ENCODE measurements at places on chromosomes 2 and 18.

DNA sequence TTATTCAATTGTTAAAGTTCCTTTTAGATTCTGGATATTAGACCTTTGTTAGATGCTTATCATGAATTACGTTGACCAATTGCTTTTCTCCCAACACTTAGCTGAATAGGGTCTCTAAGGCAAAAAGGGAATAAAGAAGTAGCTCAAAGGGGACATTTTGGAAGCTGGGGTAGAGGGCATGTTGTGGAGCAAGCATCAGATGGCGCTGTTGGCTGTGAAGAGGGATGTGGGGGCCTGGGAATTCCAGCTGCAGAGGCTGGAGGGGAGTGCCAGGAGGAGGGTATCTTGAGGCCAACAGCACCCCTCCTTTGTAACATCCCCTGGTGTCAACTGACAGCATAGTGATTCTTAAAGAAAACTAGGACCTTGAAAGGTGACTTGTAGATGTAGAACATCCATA, 198.2 kb downstream of the ADCYAP1 start:
- no peak for DNase-seq

GRCh38 chr2:47594656-47595055, 188.3 kb upstream of the MSH6 start:
- no peak for DNase-seq

GRCh38 chr2:190179754-190180312, 117.3 kb upstream of the MSTN start:
- no peak for DNase-seq

DNA sequence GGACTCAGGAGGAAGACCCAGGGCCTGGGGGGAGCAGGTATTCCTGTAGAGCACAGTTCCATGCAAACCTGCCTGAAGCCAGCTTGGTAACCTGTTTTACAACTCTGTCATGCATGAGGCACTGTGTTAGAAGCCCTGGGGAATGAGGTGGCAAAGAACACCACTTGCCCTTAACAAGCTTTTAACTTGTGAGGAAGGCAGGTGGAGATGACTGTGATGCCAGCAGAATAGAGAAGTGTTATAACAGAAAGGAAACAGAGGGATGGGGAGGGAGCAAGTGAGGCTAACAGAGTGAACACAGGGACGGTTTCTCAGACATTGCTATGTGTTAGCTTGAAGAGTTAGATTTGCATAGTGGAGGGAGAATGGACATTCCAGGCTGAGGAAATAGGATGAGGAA, 11.5 kb upstream of the IL1A start:
- no peak for DNase-seq

GRCh38 chr18:67933271-67933670, 416.8 kb upstream of the DSEL start:
- DNase-seq, result no peak

DNA sequence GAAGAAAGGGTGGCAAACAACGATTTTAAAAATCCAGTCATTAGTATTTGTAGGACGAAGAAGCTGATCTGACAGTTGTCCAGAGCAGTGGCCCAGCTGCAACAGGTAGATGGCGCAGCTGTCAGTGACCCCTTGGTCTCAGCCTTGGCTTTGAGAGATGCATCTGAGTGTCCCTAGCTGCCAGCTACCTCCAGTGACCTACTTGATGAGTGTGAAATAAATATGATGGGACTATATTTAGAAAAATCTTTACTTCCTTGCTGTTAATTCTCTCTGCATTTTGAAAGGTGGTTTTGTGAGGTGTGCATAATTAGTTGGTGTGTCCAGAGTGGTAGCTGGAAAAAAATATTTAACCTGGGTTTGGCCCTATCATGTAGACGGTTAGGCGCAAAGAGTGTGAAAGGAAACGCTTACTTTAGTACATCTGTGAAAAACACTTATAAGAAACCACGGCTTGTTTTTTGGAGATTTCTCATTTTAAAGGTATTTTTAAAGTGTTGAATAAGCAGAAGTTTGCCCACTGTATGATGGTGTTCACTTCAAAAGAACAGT, 963 bp downstream of the INPP1 start:
- no peak for DNase-seq

- DNase-seq, result peak; percentile 85
These were observed 19.5 kb downstream of the GPR45 start for GRCh38 chr2:105261061-105261460.

GRCh38 chr2:117692001-117692763, 122.3 kb upstream of the DDX18 start:
- no peak for DNase-seq

DNA sequence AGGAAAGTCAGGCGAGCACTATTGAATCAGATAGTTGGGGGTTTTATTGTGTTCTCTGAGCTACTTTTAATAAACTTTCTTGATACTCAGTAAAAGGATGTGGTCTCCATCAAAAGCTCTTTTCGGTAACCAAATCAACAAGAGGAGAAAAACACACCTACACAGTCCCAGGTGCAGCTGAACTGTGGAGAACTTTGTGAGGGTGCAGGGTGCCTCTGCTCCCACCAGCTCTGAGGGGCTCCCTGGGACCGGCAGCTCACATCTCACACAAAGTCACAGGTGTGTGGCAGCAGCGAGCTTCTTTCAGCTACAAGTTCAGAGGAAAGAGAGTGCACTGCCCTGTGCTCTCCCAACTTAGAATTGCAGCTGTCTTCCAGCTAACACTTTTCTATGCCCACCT, 650.4 kb downstream of the RNF144A start:
- DNase-seq, result no peak

- no peak for DNase-seq
These were observed 9.1 kb downstream of the ITM2C start for GRCh38 chr2:230873661-230874401.

DNA sequence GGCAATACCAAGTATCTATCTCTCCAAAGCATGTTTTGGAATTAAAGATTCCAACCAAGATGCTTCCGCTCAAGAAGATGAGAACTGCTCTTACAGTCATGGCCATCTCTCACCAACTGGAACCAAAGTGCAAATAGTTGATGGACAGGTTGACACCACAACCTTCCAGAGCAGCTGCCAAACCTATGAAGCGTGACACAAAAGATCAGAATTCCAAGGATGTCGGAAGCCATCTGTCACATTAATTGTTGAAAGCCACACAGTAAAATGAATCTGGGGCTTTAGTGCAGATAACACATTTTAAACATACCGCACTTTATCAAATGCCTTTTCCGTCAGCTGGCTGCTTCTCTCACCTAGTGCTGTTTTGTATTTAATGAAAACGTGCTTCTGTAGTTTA, 195.7 kb downstream of the CDH20 start:
- no peak for DNase-seq

DNA sequence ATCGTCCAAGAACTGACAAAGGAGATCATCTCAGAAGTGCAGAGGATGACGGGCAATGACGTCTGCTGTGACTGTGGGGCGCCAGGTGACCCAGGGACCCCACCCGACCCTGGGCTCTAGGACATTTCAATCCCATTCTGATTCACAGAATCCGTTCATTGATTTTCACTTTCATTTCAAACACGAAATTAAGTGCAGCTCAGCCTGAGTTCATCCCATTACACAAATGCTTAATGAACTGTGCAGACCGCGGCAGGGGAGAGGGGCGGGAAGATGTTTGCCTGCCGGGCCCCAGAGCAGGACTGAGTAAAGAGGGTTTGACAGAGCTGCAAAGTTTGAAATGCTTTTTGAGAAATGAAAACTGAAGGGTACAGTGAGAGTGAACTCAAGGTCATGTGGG, 67.1 kb downstream of the ITGB1BP1 start:
- DNase-seq, result no peak

- DNase-seq, result no peak
These were observed 743.7 kb upstream of the HS6ST1 start for GRCh38 chr2:129062146-129062912.

- no peak for DNase-seq
These were observed 109.3 kb upstream of the LYPD1 start for GRCh38 chr2:132779206-132779721.

GRCh38 chr2:239575931-239576445, 175.2 kb upstream of the HDAC4 start:
- DNase-seq, result no peak

- DNase-seq, result no peak
These were observed 12.0 kb upstream of the DARS1 start for GRCh38 chr2:135997380-135997779.

GRCh38 chr2:232345251-232345650, 33.3 kb upstream of the ALPP start:
- no peak for DNase-seq

DNA sequence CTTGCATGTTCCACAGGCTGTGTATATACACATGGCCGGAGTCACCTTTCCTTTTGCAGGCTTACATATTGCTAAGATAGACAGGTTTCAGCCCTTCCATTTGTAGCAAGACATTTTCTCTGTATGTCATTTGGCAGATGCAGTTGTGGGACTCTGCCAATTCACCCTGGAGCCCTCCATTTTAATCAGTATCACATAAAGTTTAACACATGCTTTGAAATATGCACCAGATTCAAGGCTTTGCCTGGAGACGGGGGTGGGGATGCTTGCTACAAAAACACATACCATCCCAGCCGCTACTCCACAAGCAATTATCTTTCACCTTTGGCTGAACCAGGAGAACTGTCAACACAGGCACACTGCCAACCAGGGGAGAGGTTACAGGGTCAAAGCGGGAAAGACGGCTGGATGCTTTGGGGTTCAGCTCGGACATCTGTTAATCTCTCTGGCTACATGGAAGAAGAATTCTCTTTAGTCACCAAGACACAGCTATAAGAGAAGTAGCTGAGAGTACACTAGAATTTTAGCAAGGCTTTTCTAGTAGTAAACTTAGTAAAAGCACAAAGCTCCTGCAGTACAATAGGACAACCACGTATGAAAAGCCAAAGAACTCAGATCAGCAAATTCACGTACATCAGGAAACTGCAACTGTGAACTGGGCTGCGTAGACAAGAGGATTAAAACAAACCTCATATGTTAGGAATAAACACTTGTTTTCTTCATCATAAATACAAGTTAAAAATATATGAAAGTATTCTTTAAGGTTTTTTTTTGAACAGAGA, 130.9 kb downstream of the EXOC6B start:
- peak; percentile 66 for DNase-seq

DNA sequence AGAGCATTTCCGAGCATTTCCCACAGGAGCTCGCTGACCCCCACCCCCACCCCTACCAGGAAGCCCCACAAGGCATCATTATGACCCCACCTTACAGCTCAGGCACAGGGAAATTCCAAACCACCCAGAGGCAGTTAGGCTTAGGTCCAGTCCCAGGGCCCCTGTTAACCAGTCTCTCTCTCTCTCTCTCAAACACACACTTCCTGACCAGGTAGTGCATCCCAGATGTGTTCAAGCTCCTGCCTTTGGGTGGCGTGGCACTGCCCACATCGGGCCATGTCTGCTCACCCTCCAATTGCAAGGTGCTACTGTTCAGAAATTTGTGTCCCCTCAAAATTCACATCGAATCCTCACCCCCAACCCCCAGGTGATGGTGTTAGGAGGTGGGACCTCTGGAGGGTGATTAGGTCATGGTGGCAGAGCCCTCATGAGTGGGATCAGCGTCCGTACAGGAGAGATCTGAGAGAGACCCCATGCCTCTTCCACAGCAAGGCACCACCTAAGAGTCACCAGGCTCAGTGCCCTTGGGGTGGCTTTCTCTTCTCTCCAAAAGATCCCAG, 8.8 kb downstream of the COPS9 start:
- DNase-seq, result no peak

GRCh38 chr18:45291621-45292615, 323.4 kb upstream of the SLC14A2 start:
- DNase-seq, result peak; percentile 1

GRCh38 chr2:70094171-70094977, 7.1 kb downstream of the PCBP1 start:
- DNase-seq, result no peak

- no peak for DNase-seq
These were observed 109.0 kb upstream of the MSH2 start for GRCh38 chr2:47293976-47294375.

DNA sequence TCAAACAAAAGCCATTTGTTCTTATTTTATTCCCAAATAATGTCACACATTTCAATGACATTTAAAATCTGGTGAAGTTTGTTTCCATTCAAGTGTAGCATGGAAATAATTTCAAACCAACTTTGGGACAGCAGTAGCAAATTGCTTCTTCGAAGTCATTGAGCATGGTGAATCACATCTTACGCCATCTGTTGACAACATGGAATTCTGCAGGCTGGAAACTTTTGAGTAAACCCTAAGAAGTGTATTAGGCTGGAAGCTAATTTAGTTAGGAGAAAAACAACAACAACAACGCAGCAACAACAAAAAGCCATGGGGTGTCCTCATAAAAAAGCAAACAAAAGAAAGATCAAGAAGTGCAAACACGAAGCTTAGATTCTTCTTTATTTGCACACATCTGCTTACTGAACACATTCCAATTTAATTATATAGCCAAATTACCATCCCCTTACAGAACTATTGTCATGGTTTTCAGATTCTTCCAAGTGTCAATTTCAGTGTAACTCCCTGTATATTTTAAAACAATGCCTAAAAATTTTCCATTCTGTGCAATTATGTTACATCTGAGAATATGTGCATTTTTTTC, 659.0 kb upstream of the CDH7 start:
- no peak for DNase-seq

DNA sequence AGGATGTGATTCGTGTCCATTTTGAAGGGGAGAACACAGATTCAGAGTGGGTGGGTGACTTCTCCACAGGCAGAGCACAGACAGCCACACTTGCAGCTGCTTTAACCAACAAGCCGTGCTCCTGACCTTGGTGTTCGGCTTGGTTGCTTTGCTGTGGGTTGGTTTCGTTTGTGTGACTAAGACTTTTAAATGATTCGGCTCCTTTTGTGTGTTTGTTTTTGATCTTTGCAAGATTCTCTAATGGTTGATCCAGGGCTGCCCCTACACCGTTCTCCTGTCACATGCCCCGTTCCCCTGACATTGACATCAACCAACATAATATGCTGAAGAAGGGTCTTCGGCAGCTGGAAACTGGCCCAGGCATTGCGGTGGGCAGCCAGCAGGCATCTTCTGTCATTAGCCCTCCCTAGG, 95.9 kb upstream of the MBOAT2 start:
- DNase-seq, result no peak

DNA sequence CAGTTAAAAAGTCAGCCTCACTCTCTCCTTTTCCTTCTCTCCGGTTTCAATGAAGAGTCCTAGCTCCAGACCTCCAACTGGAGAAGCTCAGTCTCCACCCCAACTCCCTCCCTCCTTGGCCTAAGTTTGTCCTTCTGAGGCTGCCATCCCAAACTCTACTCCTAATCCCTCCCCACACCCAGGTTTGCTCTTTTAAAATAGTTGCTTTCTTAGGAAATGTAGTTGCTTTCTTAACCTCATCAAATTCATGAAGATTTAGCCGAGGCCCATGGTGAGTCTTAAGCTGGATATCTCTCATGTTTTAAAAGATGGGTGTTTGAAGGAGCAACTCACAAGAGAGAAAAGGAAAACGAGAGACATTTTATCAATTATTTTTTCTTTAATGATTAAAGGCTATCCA, 937 bp upstream of the LANCL1 start:
- DNase-seq, result peak; percentile 27

GRCh38 chr2:239731998-239732665, 293.0 kb downstream of the NDUFA10 start:
- no peak for DNase-seq
